Activated CD4-positive, alpha-beta T cell treated with anti-CD3 and anti-CD28 coated beads, Interleukin-2, amount 10 ng/mL, durations not matched to agents 7 days and 5 days (primary cell): ENCODE measurements at places on chromosomes 2 and 18. TPM values are rescaled to one million over a fixed set of nuclear protein-coding genes. Genes with fewer than 3 reads are reported as not detected.
A peak's percentile ranks its signal among the peaks of the same experiment; 100 is the strongest.

Gene ALK
- total RNA-seq = not detected

Gene SULT1C4
- not detected for total RNA-seq

Gene IL1R1
- total RNA-seq = 0.81 TPM

Gene LAMA3
- 0.20 TPM for total RNA-seq

Gene LINC00305
- total RNA-seq = not detected

Gene MAPRE3
- 1.00 TPM for total RNA-seq

Gene TSGA10
- 8.1 TPM for total RNA-seq

Gene CCDC68
- total RNA-seq = not detected

Gene LYPD1
- not detected for total RNA-seq

Gene MAP3K19
- total RNA-seq = not detected

Gene TGFA
- total RNA-seq = 0.07 TPM

Gene FAM228A
- total RNA-seq = 0.23 TPM

Gene TMX3
- 63.3 TPM for total RNA-seq

DNA sequence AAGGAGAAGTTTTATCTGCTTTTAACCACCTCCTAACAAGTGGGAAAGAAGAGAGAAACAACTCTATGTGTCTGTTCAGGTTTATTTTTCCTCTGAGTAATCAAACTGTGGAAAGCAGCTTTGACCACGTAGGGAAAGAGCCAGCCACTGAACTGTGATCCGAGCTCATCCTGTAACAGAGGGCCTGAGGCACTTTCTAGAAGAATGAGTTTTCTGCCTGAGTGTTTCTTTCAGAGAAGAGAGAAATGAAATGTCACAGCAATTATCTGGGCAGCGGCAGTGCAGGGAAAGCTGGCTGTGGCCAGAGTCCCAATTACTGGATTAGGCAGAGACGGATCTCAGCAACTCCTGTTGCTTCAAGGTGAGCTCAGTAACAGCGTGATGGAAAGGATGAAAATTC, 151.9 kb downstream of the CD226 start:
- no peak for DNase-seq

GRCh38 chr2:1491751-1492150, 78.5 kb downstream of the TPO start:
- no peak for DNase-seq

DNA sequence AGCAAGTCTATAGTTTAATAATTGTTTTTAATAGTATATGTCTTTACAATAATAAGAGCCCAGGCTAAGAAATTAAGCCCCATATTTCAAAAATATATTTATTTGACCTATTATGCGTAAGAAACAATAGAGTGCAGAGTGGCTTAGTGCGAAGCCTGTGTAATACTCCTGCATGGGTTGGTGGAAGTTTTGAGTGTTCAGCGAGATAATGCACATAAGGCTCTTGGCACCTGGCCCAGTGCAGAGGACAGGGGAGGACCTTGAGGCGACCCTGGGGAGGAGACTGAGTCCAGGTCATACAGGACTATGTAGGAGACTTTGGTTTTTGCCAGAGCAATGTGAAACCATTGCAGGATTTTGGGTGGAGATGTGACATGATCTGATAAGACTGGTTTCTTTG, 132.4 kb upstream of the ST6GAL2 start:
- no peak for DNase-seq

DNA sequence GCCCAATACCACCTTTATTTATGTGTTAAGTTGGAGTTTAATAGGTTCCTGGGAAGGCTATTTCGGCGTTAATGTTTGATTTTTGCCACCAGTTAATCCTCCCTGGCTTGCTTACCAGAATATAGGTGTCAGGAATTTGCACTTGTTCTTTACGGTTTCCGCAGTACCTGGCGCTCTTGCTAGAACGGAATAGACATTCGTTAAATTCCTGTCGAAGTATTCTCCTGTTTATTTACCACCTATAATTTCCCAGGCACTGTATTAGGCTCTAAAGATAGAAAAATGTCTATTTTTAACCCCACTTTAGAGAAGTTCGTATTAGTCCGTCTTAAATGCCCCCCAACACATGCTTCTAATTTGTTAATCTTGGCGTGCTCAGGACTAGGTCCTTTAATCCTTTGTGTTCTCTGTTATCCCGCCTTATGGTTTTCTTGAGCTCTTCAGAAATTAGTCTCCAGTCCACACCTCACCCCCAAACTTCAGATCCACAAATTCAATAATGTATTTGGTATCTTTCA, 575 bp downstream of the CCDC150 start:
- DNase-seq = no peak

- DNase-seq = no peak
Measured at GRCh38 chr2:117702098-117702497, 112.4 kb upstream of the DDX18 start.

GRCh38 chr2:9326975-9327374, 96.4 kb downstream of the ITGB1BP1 start:
- DNase-seq = no peak

DNA sequence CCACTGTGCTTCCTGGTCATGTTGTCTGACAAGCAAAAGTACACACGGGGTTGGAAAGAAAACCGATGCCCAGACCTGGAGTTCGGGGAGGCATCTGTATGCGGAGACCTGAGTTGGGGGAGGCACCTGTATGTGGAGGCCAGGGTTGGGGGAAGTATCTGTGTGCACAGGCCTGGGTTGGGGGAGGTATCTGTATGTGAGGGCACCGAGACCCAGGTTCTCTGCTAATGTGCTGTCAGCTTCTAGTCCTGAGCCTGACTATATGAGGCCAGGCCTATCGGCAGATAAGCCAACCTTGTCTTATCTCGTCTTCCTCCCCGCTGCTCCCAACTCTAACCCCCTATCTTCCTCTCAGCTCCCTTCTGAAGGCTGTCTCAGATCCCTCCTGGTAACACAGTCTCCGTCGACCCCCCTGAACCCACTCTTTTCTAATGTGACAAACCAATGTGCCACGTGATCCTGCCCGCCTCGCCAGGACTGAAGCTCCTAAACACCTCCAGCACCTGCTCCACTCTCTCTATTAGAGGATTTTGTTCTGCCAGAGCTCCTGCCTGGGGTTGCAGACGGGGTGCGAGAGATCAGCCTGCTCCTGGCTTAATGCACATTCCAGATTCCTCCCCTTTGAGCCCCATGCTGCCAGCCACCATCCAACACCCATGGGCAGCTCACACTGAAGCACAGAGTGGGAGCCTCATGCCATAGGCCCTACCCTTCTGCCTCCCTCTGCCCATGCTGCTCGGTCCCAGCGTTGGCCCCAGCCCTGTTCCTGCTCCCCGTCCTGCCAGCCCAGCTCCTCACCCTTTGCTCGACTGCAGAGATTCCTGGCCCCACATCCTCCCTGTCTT, 188.4 kb downstream of the SH3BP4 start:
- no peak for DNase-seq

DNA sequence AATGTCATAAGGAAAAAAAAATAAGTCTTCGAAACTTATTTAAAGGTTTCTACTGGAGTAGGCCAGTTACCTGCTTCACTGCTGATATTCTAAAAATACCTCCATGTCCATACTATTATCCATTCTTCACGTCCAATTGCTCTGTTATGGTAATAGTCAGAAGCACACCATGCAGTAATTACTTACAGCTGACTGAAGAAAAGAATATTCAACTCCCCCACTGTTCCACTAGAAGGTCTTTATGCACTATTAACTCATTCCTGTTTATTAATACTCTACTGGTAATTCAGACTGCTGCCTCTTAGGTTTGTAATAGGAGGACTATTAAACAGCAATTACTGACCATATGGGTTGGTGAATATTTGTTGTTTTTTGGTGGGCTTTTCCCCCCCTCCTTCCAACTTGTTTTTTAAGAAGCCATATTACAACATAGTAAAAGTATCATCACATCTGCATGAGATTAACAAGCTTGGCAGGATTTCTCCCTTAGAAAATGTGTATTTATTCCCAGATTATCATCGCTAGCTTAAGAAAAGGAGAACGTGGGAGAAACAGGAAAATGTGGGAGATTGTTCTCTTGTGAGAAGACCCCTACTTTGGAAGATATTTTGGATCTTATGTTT, 806.4 kb upstream of the FANCL start:
- no peak for DNase-seq

GRCh38 chr2:198296665-198297308, 492.4 kb downstream of the PLCL1 start:
- peak; percentile 65 for DNase-seq

- DNase-seq = no peak
Measured at GRCh38 chr2:79798776-79799175, 285.9 kb downstream of the CTNNA2 start.

- no peak for DNase-seq
Measured at GRCh38 chr18:68233018-68233417, 481.9 kb downstream of the TMX3 start.

DNA sequence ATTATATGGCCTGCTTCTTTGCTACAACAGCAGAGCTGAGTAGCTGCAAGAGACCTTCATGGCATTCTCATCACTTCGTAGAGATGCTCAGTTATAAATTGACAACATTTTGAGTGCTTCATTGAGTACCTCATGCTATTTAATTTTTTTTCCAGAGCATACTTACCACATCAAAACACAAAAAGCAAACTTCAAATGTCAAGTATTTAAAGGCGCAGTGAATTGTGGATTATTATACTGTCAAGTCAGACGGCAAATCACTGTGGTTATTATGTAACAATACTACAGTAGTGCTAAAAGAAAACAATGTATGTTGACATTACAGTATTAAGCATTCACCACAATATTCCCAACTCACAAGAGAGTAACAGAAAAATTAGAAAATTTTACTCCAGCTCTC, 12.5 kb downstream of the ZC3H8 start:
- no peak for DNase-seq

DNA sequence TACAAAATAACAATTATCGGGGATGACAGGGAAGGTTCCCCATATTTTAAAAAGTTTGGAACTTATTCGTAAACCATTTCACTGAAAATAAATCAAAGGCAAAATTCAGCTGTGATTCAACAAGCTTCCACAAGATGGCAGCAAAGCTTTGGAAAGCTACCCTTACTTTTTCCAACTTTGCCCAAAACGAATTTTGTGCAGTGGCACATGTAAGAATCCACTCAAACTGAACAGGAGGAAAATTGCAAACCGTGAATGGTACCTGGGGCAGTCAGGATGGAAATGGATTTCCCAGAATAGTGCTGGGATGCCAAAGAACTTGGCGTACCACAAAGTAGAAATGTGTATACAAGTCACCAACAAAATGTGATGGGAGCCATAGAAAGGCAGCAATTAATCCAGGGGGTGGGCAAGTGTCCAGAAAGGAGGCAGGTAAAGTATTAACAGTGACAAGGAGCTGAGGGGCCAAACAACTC, 10.7 kb downstream of the RPL31 start:
- DNase-seq = peak; percentile 47

GRCh38 chr2:216298719-216299495, 73.4 kb downstream of the MARCHF4 start:
- no peak for DNase-seq

- DNase-seq = no peak
Measured at GRCh38 chr2:45241061-45241561, 231.9 kb upstream of the SIX2 start.

- DNase-seq = no peak
Measured at GRCh38 chr2:201149064-201149820, 33.3 kb downstream of the CFLAR start.

DNA sequence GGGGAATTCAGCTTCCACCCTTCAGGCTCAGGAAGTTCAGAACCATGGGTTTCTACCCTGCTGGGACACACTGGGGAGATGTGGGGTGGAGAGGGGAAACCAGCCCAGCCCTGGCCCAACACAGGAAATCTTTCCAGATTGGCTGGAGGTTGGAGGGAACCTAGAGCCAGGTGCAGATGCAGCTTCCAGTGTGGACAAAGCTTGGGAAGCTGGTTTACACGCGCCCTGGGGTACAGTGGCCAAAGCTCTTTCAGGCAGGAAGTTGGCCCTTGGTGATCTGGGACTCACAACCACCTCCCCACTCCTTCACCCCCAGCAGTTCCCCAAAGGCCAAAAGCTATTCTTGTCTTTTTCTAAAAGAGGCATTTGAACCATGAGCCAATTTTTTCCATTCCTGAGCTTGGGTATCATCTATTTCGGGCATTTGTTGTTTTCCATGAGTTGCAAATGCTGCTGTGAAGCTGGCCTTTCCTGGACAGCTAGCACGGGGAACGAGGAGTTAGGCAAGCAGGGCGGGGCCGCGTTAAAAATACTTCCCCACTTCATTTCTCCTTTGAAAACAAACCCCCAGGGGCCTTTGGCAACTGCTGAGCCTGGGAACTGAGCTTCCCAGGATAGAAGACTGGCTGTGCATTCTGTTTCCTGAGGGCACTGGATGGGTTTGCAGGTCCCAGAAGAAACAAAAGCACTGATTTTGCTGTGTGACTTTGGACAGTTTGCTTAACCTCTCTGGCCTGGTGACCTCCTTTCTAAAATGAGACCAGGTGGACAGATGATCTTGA, 3.1 kb upstream of the ARID5A start:
- DNase-seq = no peak

DNA sequence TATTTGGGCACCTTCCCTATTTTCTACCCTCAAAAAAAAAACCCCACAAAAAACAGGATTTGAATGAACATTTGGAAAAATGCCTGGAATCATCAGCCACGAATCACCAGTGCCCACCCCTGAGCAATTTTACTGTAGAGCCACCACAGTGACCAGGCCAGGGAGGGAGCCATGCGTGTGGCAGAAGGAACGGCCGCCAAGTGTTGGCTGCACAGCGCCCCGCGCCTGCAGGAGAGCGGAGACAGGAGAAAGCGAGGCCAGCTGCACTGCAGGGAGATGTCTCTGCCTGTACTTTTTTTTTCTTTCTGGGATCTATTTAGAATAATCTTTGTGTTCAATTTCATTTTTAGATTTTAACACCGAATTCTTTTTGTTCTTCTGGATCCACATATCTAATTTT, 269.3 kb upstream of the RAB12 start:
- no peak for DNase-seq

- DNase-seq = no peak
Measured at GRCh38 chr2:161905389-161906046, 168.5 kb downstream of the DPP4 start.

DNA sequence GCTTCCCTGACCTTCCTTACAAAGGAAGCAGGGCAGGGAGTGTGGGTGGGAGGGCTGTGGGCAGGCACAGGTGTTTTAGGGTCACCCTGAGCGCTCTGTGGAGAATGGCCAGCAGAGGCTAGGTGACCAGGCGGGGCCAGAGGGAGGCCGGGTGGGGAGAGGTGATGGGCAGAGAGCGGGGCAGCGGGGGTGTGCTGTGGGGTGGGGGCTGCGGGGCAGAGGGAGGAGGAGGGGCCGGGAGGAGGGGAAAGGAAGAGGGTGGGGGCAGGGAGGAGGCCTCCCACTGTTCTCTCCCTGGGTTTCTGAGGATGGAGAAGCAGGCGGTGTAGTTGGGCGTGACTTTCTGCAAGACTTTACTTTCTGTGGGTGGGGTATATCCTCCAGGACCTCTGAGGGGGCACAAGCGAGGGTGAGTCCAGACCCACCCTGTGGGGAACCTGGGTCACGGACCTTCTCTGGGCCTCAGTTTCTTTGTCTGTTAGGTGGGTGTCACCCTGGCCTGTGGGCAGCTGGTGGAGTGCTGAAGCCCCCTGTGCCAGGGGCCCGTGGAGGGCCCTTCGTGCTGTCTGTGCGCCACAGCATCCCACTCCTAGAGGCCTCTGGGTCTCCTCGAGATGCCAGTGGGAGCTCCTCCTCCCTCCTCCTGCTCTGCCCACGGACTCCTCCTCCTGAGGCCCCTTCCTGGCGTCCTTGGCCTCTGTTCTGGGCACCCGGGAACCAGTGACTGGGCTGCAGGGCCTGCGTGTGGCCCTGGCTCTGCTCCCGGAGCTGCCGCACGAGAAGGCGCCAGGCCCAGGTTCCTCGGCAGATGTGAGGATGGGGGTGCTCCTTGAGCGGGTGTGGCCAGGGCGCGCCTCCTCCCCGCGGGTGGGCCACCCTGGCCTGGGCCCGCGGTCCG, 6.3 kb upstream of the NEU4 start:
- no peak for DNase-seq
